ENCODE measurements at places on chromosomes 6 and 20. TPM values are rescaled to one million over a fixed set of nuclear protein-coding genes. Genes with fewer than 3 reads are reported as not detected.

DNA sequence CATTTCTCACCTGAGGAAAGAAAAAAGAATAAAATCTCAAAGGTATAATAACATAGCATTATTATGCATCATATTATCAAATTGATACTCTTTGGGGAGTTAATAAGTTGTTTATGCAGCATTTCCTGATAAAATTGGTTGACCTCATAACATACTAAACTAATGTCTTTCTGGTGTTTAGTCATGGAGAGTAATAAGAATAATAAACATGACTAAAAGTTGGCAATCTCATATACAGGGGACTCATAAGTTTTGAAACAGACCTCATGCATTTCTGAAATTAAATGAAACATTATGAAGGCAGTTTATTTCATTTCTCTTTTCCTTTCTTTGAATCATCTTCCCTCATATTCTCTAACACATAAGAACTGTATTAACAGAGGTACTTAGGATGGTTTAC lies 60.5 kb upstream of the PRDM1 start:
- H3K27me3 ChIP-seq, result peaks cover 7% of the 10 kb centered on the region
- no peak for DNase-seq
- no peak overlapping the region for H3K4me3 ChIP-seq
- no peak overlapping the region for H3K27ac ChIP-seq
- no peaks in the 10 kb centered on the region for H3K36me3 ChIP-seq
- H3K4me1 ChIP-seq, result peaks cover 8% of the 10 kb centered on the region

GRCh38 chr6:147173675-147174308 lies 30.4 kb upstream of the STXBP5 start:
- no peaks in the 10 kb centered on the region for H3K36me3 ChIP-seq
- no peaks in the 10 kb centered on the region for H3K27me3 ChIP-seq
- H3K4me1 ChIP-seq, result no peaks in the 10 kb centered on the region
- H3K27ac ChIP-seq, result no peak overlapping the region

DNA sequence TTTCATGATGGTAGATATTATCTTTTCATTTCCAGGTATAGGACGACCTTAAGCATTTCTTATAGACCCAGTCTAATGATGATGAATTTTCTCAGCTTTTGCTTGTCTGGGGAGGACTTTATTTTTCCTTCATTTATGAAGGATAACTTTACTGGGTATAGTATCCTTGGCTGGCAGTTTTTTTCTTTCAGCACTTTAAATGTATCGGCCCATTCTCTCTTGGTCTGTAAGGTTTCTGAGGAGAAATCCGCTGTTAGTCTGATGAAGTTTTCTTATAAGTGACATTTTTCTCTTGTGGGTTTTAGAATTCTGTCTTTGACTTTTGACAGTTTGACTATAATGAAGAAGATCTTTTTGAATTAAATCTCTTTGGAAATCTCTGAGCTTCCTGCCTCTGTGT lies 144.7 kb upstream of the SLC22A23 start:
- peaks cover 18% of the 10 kb centered on the region for H3K27me3 ChIP-seq
- no peak overlapping the region for H3K27ac ChIP-seq
- no peaks in the 10 kb centered on the region for H3K4me1 ChIP-seq

DNA sequence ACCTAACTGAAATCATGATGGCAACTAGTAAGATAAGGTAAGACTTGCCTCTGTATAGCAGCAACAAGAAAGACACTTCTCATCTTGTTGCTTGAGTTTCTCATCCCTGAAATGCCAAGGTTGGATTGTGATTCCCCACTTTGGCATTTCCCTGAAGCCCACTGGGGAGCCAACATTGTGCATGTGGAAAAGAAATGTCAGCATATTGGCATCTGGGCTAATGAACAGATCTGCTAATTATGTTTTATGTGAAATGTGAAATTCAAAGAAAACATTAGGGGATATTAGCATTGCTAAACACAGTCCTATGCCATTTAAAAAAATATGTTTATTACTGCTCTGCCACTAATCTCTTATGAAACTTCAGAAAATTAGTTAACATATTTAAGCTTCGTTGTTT lies 126.3 kb upstream of the PCSK2 start:
- H3K4me1 ChIP-seq, result no peaks in the 10 kb centered on the region
- no peaks in the 10 kb centered on the region for H3K27me3 ChIP-seq
- H3K36me3 ChIP-seq, result no peaks in the 10 kb centered on the region
- H3K27ac ChIP-seq, result no peak overlapping the region
- DNase-seq, result no peak
- no peak overlapping the region for H3K4me3 ChIP-seq

GRCh38 chr20:14051454-14051853 lies 56.1 kb downstream of the MACROD2 start:
- DNase-seq, result no peak
- no peak overlapping the region for H3K4me3 ChIP-seq
- H3K36me3 ChIP-seq, result no peaks in the 10 kb centered on the region
- no peaks in the 10 kb centered on the region for H3K27me3 ChIP-seq

- H3K36me3 ChIP-seq, result no peaks in the 10 kb centered on the region
- H3K4me1 ChIP-seq, result no peaks in the 10 kb centered on the region
- no peak for DNase-seq
- H3K27ac ChIP-seq, result no peak overlapping the region
- no peak overlapping the region for H3K4me3 ChIP-seq
Observed at GRCh38 chr20:10857352-10858070, 183.7 kb upstream of the JAG1 start.

GRCh38 chr6:167120583-167120903 lies 2.4 kb upstream of the CCR6 start:
- H3K4me1 ChIP-seq, result peaks cover 81% of the 10 kb centered on the region
- H3K4me3 ChIP-seq, result no peak overlapping the region
- no peak for DNase-seq

- no peaks in the 10 kb centered on the region for H3K36me3 ChIP-seq
- no peaks in the 10 kb centered on the region for H3K27me3 ChIP-seq
- no peak overlapping the region for H3K4me3 ChIP-seq
Observed at GRCh38 chr6:78594668-78595066, 272.7 kb upstream of the IRAK1BP1 start.

DNA sequence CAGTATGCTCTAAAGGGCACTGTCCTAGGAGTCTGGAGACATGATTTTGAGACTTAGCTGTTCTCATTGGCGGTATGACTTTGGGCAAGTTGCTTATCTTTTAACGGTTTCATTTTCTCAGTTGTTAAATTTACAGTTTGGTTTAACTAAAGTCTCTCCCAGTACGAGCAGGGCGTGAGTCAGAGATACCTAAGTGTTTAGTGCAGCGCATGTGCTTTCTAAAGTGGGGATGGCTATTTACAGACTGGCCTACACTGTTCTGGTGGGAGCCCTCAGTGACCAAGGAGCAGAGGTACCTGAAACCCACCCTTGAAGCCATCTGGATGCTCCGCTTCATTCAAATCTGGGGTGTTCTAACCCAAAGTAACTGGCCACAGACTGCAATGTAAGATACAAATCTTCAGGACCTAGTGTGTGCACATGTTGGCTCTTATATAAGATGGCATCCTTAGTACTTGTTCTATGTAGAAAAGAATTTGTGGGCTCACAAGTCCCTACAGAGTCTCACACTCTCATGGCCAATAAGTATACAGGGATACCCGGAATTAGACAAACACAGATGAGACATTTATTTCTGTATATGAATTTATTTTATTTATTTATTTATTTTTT lies 10.7 kb downstream of the MSH5 start:
- no peaks in the 10 kb centered on the region for H3K27me3 ChIP-seq
- peaks cover 29% of the 10 kb centered on the region for H3K36me3 ChIP-seq
- no peak for DNase-seq
- no peak overlapping the region for H3K4me3 ChIP-seq
- no peaks in the 10 kb centered on the region for H3K4me1 ChIP-seq

DNA sequence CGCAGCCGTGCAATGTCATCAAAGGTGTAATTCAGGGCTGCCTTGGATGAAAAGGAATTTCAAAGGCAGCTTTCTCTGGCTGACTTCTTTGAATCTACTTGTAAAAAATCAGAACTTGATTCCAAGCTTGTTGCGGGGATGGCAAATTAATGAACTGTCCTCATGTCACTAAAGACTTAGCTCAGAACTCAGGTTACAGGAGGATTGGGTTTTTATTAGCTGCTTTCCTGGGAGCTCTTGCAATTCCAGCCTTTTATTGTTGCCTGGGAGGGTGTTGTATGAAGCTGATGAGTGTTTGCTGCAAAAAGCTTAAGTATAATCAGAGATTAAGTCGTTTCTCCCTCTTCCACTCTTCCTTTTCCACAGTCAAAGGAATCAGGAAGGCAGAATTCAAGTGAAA lies 113.0 kb upstream of the CDH4 start:
- no peak overlapping the region for H3K27ac ChIP-seq
- H3K27me3 ChIP-seq, result peaks cover 1% of the 10 kb centered on the region
- no peaks in the 10 kb centered on the region for H3K4me1 ChIP-seq
- H3K36me3 ChIP-seq, result no peaks in the 10 kb centered on the region

GRCh38 chr6:42378125-42378524 lies 73.6 kb downstream of the TRERF1 start:
- H3K27me3 ChIP-seq, result no peaks in the 10 kb centered on the region
- DNase-seq, result peak; percentile 50
- peaks cover 3% of the 10 kb centered on the region for H3K36me3 ChIP-seq
- H3K4me3 ChIP-seq, result peak overlapping the region; percentile 24
- peaks cover 71% of the 10 kb centered on the region for H3K4me1 ChIP-seq

DNA sequence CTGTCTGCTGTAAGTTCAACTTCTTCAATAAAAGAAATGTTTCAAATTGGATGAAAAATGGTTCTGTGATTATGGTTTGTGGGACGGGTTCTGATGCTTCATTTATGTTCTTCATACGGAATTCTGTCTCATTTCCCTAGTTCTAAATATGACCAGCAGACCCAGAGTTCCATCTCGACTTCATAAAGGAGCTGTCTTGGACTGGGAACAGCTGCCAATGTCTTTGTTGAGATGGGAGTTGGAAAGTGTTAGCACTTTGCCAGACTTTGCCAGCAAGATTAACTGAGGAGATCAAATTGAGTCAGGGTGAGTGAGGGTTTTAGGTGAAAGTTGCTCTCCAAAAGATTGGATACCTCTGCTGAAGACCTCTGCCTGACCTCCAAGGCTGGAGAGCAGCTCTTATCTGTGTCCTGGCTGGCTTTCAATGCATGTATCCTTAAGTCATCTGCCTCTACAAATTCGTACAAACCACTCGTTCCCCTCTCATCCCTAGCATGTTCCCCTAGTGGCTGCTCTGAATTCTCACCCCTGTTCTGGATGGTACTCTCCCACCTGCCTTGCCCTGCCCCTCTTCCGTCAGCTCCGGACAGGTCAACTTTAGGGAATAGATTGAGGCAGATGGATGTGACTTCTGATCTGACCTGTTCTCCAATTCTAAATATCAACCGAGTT lies at the start of gene EFCAB8:
TSS of gene EFCAB8 (plus strand) at position 223 of the 672 bp plus-strand sequence. CDS start 4,870 bp downstream, outside the sequence.
- no peak within 1 kb of the TSS for H3K27ac ChIP-seq
- H3K4me1 ChIP-seq, result peaks cover 18% of the 10 kb centered on the region
- no peaks in the 10 kb centered on the region for H3K27me3 ChIP-seq
- no peak for DNase-seq
- H3K4me3 ChIP-seq, result no peak within 1 kb of the TSS

DNA sequence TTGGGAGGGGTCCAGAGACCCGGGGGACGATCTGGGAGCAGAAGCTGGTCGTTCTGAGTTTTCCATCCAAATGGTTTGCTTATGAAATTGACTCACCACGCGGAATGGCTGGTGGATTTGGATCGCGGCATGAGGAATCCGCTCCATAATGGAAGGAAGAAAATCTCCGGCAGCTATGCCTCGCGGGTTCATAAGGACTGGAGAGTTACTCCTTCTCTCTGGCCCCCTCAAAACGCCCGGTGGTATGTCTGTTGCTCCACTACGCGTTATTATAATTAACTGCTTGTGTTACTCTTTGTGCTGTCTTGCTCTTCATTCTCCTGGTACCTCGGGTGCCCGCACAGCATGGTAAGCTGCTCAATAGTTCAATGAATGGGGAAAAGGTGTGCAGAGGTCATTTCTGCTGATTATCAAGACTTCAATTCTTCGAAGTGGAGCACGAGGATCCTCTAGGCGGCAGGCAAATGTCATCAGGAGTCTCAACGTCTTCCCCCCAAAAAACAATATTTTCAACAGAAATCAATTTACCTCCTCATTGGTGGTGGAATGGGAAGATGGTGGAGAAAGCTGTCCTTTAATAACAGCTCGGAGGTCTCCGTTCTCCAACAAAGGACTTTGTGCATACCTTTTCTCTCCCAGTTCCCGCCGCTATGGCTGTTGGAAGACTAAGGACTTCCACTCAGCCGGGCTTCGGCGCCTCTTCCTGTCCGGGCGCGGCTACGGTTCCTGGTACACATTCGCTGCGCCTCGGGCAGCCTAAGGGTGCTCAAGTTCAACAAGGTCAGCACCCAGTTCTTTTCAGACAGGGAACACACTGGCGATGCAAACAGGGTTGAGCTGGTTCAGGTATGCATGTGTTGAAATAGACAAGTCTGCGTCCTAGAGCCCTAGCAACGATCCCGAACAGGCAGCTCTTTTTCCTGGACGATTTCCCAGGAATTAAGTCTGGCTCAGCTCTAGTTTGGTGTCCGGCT lies 9.2 kb upstream of the PRSS16 start:
- H3K27ac ChIP-seq, result no peak overlapping the region
- peaks cover 8% of the 10 kb centered on the region for H3K36me3 ChIP-seq
- H3K4me1 ChIP-seq, result peaks cover 16% of the 10 kb centered on the region
- peak; percentile 13 for DNase-seq

DNA sequence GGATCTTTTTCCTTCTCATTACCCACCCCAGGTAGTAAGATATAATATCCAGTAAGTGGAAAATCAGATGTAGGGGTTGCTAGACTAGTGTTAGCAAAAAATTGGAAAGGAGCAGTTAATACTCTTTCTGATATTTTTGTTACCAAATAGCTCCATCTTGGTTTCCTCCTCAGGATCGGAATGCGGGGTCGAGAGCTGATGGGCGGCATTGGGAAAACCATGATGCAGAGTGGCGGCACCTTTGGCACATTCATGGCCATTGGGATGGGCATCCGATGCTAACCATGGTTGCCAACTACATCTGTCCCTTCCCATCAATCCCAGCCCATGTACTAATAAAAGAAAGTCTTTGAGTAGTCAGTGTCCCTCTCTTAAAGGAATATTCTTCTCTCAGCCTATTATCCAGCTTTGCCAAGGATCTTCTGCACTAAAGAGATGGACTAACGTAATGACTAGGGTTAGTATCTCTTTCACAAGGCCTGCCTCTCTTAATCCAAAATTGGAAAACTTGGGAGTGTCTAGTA lies 1.5 kb downstream of the ROMO1 start:
- H3K4me3 ChIP-seq, result peak overlapping the region; percentile 88
- H3K36me3 ChIP-seq, result peaks cover 49% of the 10 kb centered on the region
- no peaks in the 10 kb centered on the region for H3K27me3 ChIP-seq

DNA sequence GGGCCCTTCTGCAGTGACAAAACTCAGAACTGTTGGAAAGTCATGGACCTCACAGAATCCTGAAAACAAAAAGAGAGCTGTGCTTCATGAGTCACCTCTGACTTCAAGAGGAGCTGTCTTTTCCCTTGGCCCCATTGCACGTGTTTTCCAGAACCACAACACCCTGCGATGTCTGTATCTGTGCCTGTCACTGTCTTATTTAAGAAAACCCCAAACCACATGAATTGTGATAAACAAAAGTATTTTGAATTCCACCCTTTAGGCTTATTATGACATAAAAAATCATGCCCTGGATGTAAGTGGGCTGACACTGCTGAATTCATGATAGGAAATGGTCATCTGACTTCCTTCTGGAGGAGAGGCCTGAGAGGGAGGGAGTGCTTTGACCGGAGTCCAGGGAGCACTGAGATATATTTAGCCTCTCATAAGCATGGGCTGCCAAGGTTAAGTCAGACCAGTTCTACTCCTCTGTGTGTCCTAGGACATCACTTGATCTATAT lies 96.4 kb upstream of the DUSP22 start:
- H3K27me3 ChIP-seq, result peaks cover 3% of the 10 kb centered on the region
- peaks cover 47% of the 10 kb centered on the region for H3K4me1 ChIP-seq
- H3K27ac ChIP-seq, result peak overlapping the region; percentile 49
- peak; percentile 84 for DNase-seq

Gene KHDC1L
- total RNA-seq, result not detected

Gene DEFB124
- total RNA-seq, result not detected

Gene CD2AP
- 23.6 TPM for total RNA-seq

Gene TCF15
- not detected for total RNA-seq

Gene FKBP1A
- 252 TPM for total RNA-seq

Gene C2
- total RNA-seq, result 1.0 TPM

Gene FKBP1C
- 0.71 TPM for total RNA-seq

Gene HUS1B
- 1.5 TPM for total RNA-seq

Gene MAS1
- not detected for total RNA-seq
